ENCODE measurements at places on chromosomes 3 and 15.

GRCh38 chr3:169701457-169701856 is 37.9 kb upstream of the MECOM start:
- DNase-seq = no peak

DNA sequence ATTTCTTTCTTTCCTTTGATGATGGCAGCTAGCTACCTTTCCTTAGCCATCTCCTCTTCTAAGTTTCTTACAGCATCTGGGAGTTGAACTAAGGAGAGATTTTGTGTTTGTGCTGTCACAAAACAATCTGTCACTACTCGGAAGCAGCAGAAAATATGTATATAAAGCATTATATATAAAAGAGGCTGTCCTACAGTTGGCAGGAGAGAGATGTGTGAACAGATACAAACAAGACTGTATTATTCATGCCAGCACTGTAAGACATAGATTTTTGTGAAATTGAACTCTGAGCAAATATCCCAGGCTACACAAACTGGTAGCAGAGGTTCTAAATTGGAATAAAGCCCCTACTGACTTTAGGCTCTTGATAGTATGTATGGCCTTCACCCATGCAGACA is 577.5 kb upstream of the NECTIN3 start:
- no peak for DNase-seq

DNA sequence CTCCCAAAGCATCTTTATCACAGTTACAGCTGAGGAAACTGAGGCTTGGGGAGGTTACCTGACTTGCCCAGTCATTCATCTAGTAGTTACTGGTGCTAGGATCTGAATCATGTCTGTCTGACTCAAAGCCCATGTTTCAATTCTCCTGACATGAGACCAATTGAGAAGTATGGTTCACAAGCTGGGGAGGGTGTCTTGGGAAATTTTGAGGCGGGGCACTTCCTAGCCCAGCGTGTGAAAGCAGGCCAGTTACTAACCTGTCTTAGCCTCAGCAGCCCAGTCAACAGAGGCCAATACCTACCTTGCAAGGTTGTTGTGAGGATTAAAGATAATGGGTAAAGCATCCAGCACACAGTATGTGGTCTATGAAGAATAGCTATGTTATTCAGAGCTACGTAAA is 37.0 kb downstream of the CLDN18 start:
- no peak for DNase-seq

GRCh38 chr15:101054116-101054515 is 135.0 kb downstream of the LRRK1 start:
- DNase-seq = no peak

DNA sequence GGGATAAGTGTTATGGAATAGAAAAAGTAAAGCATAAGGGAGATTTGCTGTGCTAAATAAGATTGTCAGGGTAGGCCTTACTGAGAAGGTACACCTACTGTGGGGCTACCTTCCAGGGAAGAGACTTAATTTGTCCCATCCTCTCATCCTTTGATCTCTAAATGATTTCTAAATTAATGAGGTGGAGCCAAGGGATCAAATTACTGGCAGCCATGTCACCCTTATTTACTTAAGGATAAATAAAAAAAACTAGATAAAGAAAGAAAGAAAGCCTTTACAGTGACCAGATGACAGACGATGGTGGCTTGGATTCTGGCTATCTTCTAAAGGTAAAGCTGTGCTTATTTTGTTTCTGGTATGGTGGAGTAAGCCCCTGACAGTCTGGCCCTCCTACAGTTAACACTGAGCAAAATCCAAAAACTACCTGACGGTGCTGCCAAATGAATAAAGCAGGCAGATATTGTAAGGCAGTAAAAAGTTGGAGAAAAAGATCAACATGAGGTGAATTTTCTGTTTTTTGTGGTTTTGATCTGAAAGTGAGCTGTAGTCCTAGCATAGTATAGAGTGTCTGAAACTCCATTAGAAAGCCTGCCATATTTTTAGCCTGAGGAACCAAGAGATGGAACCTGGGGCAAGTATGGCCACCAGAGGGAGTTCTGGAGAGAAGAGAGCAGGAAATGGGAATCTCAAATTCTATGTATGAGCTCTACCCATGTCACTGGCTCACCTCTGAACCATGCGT is 285.1 kb upstream of the MANF start:
- DNase-seq = peak; percentile 59

- DNase-seq = no peak
Measured at GRCh38 chr3:187996609-187997008, 157.3 kb upstream of the LPP start.

DNA sequence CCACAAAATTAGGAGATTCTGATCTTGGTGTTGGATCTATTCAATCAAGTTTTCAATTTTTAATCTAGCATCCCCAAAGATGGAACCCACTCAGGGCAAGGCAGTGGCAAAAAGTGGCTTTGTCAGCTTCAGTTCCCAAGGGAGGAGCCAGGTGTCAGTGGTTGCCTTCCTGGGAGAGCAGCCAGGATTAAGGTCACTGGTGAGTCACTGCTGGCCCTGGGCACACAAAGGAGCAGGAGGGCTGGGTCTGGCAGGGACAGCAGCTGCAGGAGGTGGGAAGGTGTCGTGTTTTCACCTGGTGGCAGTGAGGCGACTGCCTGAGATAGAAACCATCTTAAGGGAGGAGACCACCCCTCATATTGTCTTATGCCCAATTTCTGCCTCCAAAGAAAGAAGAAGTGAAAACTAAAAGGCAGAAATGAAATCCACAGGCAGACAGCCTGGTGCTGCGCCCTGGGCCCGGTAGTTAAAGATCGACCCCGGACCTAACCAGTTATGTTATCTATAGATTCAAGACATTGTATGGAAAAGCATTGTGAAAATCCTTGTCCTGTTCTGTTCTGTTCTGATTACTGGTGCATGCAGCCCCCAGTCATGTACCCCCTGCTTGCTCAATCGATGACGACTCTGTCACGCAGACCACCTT is 5.9 kb upstream of the KLHL25 start:
- no peak for DNase-seq

GRCh38 chr3:98529856-98530459 is 1.8 kb upstream of the GPR15 start:
- no peak for DNase-seq

DNA sequence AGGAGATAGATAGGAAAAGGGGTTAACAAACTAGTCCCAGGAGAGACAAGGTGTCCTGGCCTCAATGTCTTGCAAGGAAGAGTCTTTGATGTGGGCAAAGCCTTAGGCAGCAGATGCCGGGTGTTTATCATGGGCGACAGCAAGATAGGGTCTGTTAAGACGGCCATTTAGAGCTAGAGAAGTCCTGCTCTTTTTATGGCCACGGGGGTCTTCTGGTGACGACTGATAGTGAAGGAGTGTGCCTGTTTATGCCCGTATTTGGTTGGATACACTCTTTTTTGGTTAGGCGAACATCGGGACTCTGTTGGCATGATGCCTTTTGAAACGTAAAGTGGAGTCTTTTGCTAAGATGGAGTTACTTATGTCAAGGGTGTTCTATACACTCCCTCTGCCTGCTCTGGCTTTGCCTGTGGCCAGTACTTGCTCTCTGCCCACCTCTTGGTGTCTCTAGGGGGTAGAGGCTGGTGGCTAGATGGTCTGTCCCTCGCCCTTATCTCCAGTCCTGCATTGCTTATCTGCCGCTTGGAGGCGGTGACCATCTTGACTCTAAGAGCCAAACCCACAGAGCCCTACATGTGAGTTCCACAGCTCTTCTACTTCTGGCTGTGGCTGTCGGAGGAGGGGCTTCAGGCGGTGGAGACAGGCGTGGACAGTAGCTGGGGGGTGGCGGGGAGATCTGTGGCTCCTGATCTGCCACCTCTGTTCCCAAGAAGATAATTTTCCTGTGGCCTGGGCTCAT is 55.8 kb upstream of the ZBTB38 start:
- no peak for DNase-seq

- DNase-seq = no peak
Measured at GRCh38 chr3:159829056-159829455, 159.6 kb upstream of the IL12A start.

DNA sequence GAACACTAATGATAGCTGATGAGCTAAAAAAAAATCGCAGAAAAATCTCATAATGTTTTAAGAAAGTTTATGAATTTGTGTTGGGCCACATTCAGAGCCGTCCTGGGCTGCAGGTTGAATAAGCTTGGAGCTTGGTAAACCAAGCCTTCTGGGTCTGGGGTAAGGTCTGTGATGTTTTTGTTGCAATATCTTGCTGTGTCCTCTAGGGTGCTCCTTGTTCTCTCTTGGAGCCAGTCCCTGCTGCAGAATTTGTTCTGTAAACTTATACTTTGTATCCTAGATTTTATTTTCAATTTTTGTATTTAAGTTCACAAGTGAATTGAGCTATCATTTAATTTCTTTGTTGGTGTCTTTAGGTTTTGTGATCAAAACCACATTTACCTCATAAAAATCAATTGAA is 143.7 kb downstream of the NR1D2 start:
- no peak for DNase-seq

DNA sequence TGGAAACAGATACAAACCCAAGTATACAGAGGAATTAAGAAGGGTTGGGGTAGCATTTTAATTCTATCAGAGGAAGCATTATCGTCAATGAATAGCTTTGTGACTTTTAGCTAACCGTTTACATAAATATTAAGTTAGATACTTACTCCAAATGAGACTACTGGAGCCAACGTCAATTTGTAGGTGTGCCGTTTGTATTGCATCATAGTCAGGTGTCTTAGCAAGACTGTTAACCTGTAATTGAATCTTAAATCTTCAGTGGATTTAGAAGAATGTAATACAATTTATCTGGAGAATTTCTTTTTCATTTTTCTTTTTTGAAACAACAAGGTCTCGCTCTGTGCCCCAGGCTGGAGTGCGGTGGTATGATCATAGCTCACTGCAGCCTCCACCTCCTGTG is 55.1 kb downstream of the CRTC3 start:
- DNase-seq = no peak

DNA sequence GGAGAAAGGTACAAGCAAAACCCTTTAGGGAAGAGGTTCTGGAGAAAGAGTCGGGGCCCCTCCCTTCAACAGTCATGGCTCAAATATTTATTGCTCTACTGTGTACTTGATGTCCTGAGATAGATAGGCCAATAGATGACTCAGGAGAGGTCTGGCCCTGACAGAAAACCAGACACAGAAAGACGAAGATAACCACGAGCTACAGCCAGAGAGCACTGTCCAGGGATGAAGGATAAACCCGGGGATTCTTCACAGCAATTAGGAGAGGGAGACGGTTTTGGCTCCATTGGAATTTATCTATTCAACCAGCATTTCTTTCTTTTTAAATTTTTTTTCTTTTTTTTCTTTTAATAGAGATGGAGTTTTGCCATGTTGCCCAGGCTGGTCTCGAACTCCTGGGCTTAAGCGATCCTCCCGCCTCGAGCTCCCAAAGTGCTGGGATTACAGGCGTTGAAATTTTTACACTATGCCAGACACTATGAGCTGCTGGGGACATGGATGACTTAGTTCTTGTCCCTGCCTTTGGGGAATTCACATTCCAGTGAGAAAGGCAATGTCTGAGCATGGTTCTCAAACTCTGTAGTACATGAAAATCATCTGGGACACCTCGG is 4.6 kb upstream of the CIDEC start:
- no peak for DNase-seq

- no peak for DNase-seq
Measured at GRCh38 chr3:15327941-15328340, 4.4 kb downstream of the SH3BP5 start.

DNA sequence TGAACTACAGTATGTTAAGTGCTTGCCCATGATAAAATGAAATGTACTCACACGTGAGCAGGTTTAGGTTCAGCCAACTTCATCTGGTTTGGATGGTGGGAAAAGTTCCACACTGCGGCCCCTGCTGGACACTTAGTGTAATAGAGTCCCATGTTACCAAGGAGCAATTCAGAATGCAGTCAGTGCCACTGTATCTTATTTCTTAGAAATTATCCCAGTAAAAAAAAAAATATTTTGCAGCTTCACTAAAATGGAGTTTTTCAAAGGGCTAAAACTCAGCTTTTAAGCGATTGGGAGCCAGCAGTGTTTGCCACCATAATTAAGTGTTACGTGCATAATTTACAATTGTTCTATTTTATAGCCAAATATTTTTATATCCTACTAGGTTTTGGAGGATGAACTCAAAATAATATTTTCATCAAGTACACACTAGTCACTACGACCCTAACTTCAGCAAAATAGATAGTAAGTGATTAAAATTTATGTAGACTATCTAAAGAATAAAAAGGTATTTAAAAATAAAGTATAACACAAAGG is 371.7 kb upstream of the GBE1 start:
- peak; percentile 60 for DNase-seq

DNA sequence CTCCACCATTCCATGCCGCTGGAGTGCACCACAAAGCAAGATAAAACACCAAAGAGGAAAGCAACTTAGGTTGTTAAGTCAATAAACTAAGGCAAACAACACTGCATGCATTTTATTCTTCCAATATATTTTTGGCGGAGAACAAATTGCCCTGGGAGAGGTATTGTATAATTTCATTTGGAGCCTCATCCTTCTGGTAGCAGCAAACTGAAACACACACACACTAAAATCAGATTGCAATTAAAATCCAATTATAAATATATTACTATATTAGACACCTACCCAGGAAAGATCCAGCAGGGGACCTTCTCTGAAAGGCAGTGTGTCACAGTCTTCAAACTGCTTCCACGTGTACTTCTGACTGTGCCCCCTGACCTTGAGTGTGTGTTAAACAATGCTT is 102.3 kb downstream of the RORA start:
- no peak for DNase-seq

DNA sequence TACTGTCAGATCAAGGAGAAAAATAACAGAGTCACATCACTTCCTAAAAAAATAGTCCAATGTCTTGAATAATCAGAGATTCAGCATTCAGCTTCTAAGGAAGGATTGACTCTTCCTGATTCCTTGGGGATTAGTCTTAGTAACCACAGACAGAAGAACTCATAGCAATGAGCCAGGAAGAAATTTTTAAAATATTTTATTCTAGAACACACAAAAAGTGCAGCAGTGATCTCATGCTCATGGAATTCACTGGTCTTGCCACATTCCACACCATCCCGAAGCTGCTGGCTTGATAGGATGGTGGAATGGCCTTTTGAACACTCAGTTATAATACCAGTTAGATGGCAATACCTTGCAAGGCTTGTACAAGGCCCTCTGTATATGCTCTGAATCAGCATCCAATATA is 43.0 kb upstream of the ABI3BP start:
- DNase-seq = no peak

Data from nephron progenitor cell (in vitro differentiated cells).